Fibroblast of skin of left biceps (primary cell): ENCODE measurements at places on chromosomes 3 and 15.
A peak's percentile ranks its signal among the peaks of the same experiment; 100 is the strongest.

- no peak for DNase-seq
Observed at GRCh38 chr3:128174675-128175590, 21.7 kb downstream of the EEFSEC start.

- DNase-seq, result no peak
Observed at GRCh38 chr15:72783004-72783639, 436 bp downstream of the ADPGK start.

DNA sequence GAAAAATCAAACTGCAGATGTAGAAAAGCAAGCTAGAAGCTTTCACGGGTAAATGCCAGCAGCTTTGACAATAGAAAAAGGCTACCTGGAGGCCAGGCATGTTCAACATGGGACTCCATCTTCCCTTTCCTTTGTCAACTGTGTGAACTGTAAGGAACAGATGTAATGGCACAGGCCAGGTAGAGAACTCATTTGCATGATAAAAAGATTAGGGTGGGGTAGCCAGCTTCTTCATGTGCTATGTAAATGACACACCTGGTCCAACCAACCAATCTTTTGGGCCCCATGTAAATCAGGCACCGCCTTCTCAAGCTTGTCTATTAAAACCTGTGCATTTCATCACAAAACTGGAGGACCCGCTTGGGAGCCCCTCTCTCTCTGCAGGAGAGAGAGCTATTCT is 686.5 kb upstream of the GOLIM4 start:
- no peak for DNase-seq

DNA sequence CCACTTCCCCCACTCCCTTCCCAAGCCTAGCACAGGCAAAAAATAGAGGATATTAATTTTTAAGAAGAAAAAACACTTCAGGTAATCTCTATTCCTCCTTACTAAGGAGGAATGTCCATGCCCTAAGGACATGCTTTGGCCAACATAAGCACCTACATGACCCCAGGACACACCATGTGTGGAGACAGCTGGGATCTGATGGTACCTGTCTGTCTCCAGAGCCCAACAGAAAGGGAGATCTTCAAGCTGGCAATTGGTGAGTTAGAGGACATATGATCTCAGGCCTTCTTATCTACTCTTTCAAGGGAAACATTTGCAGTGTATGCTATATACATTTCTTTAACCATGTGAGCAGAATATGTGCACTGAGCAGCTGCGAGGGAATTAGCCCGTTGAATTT is 7.0 kb downstream of the TM4SF4 start:
- no peak for DNase-seq

DNA sequence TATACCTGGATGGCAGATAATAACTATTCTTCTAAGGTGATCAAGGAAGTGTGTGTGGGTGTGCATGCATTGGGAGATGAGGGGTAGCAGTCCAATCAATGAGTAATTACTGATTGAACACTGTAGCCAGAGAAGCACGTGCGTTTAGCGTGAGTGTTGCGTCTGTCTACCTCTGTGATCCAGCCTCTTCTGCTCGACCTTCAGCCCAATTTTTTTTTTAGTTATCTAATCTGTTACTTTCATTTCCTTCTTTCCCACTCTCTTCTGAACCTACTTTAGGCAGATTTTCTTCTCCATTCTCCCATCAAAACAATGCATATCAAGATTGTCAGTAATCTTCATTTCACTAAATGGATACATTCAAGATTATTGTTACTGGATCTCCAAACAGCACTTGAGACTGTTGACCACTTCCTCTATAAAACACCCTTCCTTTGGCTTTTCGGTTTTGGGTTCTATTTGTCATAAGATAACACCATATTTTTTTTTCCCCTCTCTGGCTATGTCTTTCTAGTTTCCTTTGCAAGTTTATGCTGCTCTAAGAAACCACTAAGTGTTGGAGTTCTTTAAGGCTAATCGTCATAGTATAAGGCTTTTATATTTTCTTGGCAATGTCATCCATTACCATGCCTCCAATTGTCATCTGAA is 41.0 kb downstream of the MCTP2 start:
- DNase-seq, result no peak

DNA sequence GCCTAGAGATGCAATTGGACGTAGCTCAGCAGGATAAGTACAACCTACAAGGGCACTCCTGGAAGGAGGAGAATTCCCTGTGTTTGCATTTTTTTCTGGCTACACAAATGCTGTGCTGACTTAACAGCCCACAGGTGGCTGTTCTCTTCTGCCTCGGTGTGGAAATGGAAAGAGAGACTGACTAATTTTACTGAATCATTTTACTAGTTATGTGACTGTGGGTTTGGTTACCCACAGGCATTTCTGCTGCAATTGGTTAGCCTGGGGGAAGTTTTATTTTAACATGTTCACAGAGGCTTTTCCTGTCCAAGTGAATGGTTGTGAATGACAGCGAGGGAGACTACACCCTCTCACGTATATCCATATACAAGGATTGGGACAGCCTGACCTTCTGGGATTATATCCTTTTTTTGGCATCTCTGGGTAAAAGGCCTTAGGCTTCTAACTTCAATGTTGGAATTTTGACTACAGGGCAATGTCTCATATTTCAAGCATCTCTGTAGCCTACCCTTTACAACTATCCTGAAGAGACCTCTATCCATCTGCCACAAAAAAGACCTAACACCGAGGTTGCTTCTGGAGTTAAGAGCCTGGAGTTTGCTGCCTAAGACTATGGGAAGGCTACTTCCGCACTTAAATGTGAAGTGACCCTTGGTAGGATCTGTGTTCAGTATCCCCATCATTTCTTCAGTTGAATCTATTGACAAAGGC is 67.2 kb upstream of the TP63 start:
- DNase-seq, result peak; percentile 84

DNA sequence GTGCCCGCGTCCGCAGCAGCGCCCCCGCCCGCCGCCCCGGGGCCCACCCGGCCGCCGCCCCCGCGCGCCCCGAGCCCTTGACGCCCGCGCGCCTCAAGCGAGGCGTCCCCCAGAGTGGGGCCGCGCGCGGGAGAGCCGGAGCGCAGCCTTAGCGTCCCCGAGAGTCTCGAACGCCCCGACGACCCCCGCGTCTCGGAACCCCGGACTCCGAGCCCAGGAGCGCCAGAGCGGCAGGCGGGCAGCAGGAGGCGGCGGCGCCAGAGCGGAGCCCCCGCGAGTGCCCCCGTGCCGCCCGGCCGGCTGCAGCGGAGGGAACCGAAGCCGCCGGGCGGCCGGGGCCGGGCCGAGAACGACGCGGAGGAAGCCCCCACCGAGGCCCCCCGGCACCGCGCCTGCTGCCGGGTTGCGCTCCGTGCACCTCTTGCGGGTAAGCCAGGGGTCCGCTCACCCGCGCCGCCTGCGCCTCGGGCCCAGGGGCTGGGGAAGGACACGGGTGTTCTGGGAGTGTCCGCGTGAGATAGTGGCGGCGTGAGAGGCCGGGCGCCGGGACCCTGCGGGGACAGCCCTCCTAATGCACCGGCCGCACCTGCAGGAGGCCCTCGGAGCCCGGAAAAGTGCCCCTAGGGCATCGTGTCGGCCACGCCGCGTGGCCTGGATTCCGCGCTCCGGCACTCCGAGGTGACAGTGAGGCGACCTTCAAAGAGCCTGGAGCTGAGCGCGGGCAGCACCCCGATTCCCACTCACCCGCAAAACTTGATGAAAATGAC is 52.0 kb upstream of the ULK4 start:
- DNase-seq, result no peak

- no peak for DNase-seq
Observed at GRCh38 chr3:1942781-1943180, 155.9 kb upstream of the CNTN4 start.

DNA sequence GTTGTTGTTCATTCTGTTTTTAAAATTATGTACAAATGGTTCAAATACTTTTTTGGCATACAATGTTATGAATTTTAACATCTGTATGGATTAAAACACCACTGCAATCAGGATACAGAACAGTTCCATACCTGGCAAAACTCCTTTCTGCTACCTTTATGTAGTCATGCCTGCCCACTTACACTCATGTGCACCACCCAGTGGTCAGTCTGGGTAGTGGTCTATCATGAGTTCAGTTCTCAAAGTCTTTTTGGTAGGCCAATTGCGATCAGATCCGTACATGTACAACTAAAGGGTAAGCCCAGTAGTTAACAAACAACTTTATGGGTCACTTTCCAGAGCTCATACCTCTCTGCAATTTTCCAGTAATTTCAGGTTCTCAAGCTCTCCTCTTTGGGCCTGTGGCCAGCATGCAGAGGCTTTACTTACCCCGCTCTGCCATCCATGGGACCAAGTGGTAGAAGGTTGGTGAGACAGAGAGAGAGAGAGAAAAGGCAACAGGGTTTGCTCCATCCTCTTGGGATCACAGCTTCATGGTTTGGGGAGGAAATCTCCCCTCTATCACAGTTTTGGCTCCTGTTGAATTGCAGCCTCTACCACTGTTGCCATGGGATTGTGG is 63.9 kb upstream of the FAM98B start:
- no peak for DNase-seq

DNA sequence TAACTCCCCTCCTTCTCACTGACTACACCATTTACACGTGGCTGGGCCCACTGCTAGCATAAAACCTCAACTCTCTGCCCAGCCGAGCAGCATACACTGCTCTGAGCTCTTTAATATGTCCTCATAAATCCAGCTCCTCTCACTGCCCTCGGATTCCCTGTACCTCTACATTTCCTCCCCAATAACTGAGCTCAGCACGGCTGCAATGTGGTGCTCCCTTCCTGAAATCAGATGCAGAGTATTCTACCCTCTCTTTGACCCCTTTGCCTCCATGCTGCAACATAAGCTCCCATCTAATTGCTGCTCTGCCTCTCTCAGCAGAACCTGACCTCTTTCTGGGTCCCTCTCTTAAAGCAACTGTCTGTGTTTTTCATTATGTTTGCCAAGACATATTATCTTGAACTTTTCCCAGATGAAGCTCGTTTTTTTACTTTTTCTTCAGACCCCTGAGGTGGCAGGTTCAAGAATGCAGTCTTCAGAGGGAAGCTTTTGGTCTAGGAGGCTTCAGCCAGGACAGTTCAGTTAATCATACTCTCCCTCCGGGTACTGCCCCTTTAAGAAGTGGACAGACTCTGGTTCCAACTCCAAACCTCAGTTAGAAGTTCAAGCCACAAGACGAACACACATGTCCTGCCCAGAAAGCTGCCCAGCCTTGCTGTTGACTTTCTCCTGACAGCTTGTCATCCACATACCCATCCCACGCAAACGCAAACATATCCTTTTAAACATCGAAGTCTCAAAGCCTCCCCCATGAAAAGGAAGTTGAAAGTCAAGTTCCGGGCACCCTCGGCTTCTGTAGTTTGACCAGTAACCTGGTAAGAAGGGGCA is 81.1 kb upstream of the NEO1 start:
- no peak for DNase-seq

- DNase-seq, result no peak
Observed at GRCh38 chr15:29018120-29018805, 132.5 kb downstream of the APBA2 start.

GRCh38 chr15:76253691-76254473 is 57.4 kb downstream of the ETFA start:
- no peak for DNase-seq

GRCh38 chr15:70281811-70282307 is 184.1 kb upstream of the TLE3 start:
- DNase-seq, result peak; percentile 17

GRCh38 chr3:52552089-52552488 is 15.7 kb downstream of the UQCC5 start:
- no peak for DNase-seq

DNA sequence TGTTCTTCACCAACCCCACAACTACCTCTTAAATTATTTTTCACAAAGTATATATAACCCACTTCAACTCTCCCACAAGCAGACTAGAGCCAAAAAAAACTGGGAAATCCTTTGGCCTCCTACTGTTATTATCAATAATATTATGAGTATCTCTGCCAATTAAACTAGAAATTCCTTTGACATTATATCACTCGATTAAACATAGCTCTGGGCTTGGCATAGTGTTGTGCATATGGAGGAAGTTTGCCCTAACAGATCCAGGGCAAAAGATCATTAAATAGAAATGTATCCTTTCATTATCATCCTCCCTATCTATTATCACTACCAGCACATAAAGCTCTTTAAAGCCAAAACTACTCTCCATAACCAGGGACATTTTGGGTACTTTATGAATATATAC is 74.9 kb downstream of the OSBPL10 start:
- no peak for DNase-seq

DNA sequence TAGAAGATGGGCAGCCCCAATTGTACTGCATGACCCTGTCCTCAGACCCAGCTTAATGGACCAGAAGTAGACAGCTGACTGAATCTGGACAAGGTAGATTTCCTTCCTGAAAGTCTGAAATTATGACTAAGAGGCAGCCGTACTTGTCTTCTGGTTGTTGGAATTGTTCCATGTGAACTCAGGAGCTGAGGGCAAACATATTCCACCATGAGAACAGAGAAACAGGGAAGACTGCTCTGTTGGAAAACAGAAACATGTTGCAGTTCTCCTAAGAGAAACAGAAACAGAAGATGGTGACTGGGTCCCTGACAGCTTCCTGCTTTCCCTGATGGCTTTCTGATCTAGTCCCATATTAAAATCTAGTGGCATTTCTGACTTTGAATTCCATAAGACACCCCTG is 24.1 kb downstream of the POPDC2 start:
- no peak for DNase-seq

DNA sequence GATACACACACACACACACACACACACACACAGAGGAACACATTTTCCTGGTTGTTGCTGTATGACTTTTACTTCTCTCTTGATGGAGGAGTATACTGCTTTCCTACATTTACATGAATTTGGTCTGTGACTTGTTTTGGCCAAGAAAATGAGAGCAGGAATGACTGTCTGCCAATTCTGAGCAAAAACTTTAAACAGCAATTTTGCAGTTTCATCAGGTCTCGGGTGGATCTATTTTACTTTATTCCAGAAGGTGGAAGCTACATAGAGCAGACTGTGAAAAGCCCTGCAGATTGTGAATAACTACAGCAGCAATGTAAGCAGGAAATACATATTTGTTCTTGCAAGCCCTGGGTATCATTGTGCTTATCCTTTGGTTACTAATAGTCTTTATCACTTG is 1350.0 kb upstream of the EPHA6 start:
- DNase-seq, result no peak

DNA sequence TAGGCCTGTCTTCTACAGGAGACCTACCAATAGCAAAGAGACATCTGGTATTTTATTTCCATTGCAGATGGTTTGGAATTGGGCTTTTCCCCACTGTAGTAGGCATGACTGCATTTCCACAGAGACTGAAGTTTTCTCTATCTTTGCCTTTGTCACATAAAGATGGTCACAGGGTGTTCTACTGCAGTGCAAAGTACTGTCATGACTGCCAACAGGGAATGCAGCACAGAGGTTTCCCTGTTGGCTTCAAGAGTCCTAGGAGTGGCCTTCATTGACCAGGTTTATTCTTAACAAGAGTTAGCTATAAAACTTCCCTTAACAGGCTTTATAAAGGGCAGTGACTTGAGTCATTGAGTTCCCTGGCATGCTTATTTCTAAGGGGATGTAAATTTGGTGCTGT is 36.8 kb upstream of the TM4SF4 start:
- DNase-seq, result no peak

DNA sequence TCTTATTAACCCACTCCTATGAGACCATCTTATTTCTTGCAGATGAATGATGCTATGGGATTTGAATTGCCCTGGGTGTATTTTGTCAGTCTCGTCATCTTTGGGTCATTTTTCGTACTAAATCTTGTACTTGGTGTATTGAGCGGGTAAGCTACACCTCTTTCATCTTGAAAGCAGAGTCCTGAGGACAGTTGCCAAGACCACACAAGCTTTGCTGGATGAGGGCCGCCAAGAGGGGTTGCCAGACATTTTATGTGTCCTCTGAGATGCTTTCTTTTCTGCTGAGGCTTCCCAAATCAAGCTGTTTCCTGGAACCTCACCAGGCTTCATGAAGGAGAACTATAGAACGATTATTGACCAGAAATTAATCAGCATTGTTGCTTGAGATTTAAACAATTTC is 173.2 kb downstream of the CHDH start:
- no peak for DNase-seq
